Forelimb muscle (tissue), 1 donor: ENCODE measurements at places on chromosomes 4 and X. TPM values are rescaled to one million over a fixed set of nuclear protein-coding genes. Genes with fewer than 3 reads are reported as not detected.

The COL25A1 gene
- 9.5 TPM for polyA plus RNA-seq

The FAM47E gene
- polyA plus RNA-seq: 1.5 TPM

The PRRG1 gene
- 13.1 TPM for polyA plus RNA-seq

The NSG1 gene
- polyA plus RNA-seq: 0.92 TPM

The NXF2B gene
- polyA plus RNA-seq: not detected

The NAP1L3 gene
- polyA plus RNA-seq: 6.1 TPM

The CHRDL1 gene
- 9.2 TPM for polyA plus RNA-seq

The BGN gene
- 95.3 TPM for polyA plus RNA-seq

The ADH1B gene
- 10.4 TPM for polyA plus RNA-seq

- DNase-seq: no peak
Observed at GRCh38 chr4:108427946-108428485, 192.4 kb upstream of the RPL34 start.

DNA sequence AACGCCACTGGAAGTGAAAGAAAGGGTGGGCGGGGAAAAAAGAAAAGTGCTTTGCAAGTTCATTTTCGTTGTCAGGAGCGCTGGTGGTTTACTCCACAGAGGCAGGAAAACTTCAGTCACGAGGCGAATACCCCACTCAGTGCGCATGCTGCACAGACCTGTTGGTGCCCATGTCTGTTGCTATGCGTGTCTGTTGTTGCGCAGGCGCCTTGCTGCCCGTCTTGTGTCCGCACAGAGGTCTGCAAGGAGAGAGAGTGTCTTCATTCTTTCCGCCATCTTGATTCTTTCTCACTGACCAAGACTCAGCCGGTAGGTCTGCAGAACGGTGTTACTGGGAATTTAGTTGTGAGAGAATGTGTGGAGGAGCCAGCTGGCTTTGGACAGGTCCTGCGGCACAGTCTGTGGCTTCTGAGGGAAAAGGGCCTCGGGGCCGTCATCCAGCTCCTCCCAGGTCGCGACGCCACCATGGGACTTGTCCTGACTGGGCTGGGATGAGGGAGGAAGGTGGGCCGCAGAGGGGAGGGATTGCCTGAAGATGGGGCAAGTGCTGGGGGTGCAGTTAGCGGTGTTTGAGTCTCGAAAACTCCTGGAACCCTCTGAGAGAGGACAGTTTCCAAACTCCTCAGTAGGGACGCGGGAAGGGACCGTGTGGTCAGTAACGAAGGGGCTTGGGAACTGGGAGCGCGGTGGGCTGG lies at the start of gene PAGE2:
Gene PAGE2, plus strand, starts transcription at position 224 of the 695 bp plus-strand sequence. CDS start 1,003 bp downstream, outside the sequence.
- no peak for DNase-seq

GRCh38 chr4:14621731-14622463 lies 380.4 kb upstream of the CPEB2 start:
- no peak for DNase-seq

DNA sequence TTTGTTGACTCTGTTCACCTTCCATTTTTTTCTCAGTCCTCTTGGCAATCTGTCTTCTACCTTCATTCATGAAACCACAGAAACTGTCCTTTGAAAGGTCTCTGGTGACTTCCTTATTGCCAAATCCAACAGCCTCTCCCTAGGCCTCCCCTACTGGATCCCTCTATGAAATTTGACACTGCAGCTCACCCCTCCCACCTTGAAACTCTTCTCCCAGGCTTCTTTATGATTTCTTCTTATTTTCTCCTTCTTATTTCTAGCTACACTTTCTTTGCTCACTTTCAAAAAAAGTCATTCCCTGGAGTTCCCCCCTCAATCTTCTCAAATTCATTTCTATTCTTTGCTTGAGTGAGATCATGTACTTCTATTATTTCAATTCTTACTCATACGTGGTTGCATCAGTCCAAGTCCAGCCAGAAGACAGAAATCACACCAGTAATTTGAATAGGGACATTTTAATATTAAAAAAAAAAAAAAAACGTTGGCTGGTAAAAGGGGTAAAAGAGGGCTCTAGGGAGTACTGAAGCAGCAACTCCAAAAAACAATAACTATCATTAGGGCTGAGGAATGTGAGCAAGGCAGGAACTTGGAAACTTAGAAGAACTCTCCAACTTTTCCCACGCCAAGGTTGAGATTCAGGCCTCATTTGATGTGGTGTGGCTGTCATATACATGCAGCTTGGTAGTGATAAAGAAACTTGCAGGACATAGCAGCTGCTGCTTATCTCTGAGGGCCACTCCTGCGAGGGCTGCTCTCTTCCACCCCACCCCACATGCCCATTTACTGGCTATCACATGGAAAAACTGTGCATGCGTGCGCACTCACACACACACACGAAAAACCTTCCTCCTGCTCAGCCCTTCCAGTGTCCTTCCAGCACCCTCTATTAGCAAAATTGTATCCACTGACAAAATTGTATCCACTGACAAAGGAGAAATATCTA lies 169.8 kb upstream of the GALNT7 start:
- peak; percentile 26 for DNase-seq

- DNase-seq: no peak
Observed at GRCh38 chr4:100340512-100341485, 150.5 kb upstream of the DDIT4L start.

DNA sequence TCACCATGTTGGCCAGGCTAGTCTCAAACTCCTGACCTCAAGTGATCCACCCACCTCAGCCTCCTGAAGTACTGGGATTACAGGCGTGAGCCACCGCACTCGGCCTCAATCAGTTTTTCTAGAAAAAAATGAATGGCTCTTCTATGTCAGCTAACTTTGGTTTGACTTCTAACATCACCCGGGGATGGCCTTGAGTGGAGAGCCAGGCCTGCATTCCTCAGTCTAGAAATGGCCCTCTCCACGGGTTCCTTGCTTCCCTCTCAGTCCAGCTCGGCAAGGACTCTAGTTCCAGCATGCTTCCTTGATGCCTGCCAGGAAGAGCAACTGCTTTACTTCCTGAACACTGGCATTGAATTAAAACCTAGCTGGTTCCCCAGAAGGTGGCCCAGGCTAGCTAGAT lies 39.0 kb downstream of the SLC25A5 start:
- no peak for DNase-seq

DNA sequence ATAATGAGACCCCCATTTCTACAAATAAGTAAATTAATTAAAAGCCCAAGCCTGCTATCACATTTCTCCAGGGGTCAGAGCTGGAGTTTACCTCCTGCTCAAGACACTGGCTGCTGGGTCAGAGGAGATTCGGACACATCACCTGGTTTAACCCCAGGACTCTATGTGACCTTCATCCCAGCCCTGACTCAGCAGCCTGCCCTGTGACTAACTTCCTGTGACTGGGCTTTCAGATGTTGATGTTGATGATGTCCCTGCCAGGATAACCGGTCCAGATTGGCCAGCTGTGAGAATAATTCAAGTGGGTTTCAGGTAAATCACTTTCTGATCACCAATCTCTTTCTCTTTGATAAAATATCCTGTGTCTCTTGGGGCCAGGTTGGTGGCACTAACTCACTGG lies 102.4 kb upstream of the MAML3 start:
- DNase-seq: no peak

- DNase-seq: no peak
Observed at GRCh38 chr4:86181585-86181984, 178.3 kb downstream of the MAPK10 start.

- no peak for DNase-seq
Observed at GRCh38 chrX:73647632-73648322, 84.8 kb downstream of the CHIC1 start.
